ENCODE measurements at places on chromosomes 12 and 14. TPM values are rescaled to one million over a fixed set of nuclear protein-coding genes. Genes with fewer than 3 reads are reported as not detected.
A peak's percentile ranks its signal among the peaks of the same experiment; 100 is the strongest.

DNA sequence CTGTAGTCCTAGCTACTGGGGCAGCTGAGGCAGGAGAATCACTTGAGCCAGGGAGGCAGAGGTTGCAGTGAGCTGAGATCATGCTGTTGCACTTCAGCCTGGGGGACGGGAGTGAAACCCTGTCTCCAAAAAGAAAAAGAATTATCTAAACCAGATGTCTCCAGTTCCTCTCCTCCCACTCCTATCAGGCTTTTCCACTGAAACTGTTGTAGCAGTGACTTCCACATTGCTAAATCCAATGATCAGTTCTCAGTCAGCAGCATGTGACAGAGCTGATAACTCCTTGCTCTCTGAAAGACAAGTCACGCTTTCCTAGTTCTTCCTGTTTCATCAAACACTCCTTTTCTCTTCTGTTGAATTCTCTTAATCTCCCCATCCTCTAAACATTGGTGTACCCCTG lies 8.6 kb downstream of the SLC38A6 start:
- no peak for DNase-seq

DNA sequence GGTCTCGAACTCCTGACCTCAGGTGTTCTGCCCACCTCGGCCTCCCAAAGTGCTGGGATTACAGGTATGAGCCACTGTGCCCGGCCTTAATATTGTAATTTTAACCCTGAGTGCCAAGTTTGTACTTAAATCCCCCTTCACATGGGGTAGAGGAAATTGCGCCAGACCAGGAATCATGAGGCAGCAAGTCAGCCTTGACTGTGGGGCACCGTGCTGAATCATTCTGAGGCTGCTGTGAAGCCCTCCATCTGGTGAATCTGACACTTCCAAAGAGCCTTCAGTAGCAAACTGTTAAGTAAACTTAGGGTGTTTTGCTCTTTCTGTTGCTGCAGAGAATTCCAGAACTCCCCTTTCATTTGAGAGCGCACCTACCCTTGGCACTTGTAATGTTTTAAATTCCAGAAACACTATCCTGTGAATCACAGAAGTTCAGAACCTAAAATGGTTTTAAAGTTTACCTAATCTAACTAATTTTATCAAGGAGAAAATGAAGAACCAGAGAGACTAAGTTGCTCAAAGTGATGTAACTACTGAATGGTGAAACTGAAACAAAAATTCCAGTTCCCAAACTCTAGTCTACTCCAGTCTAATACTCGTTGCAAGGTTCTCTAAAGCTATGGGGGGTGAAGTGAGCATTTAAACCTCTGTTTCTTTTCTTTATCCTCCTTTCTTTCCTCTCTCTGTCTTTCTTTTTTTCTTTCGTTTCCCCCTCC lies 7.5 kb downstream of the HEBP1 start:
- peak; percentile 88 for DNase-seq

GRCh38 chr14:49863487-49864281 lies 11.1 kb upstream of the NEMF start:
- no peak for DNase-seq

- DNase-seq, result no peak
Observed at GRCh38 chr14:64778104-64778754, 74.0 kb downstream of the PLEKHG3 start.

DNA sequence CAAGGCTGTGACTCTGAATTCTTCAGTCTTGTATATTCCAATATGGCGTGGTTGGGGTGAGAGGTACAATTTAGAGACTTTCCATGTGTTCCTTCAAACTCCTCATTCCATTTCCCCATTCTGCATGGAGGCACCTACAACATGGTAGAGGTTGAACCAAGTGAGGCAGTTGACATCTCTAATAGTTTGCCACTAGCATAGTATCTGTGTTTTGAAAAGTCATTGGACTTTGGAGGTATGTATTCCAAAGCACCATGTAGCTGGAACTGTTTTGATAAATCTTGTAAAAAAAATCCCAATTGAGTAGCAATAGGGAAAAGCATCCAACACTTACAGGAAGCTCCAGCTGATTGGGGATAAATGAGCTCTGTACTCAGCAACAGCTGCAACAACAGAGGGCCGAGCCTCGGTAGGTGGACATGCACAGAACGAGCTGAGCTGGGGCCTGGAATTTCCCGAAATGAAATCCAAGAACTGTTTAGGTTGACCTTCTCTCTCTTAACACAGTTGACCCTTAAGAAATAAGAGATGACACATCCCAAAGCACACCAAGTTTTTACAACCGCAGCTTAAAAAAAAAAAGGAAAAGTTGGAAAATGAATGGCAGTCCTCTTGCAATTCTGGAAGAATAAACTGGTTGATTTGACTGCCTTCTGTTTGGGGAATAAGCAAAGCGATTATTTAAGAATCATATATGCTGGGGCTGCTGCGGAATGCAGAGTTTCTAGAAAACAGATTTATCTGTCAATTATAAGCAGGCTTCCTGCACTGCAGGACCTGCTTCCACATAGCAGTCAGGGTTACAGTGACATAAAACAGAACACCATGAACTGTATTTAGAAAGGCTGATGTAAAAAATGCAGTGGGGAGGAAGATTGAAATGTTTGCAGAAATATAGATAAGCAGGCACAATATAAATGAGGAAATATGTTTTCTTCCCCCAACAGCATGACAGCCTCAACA lies 194.6 kb upstream of the KRR1 start:
- DNase-seq, result no peak

The KRT74 gene
- polyA plus RNA-seq, result not detected

GRCh38 chr14:74261288-74261687 lies 22.0 kb downstream of the VSX2 start:
- DNase-seq, result no peak

The IL23A gene
- polyA plus RNA-seq, result 1.2 TPM

- no peak for DNase-seq
Observed at GRCh38 chr12:50058743-50059312, 1.4 kb downstream of the ASIC1 start.

The HOXC9 gene
- polyA plus RNA-seq, result 0.71 TPM

The TMEM233 gene
- 2.7 TPM for polyA plus RNA-seq

The G2E3 gene
- polyA plus RNA-seq, result 35.6 TPM

DNA sequence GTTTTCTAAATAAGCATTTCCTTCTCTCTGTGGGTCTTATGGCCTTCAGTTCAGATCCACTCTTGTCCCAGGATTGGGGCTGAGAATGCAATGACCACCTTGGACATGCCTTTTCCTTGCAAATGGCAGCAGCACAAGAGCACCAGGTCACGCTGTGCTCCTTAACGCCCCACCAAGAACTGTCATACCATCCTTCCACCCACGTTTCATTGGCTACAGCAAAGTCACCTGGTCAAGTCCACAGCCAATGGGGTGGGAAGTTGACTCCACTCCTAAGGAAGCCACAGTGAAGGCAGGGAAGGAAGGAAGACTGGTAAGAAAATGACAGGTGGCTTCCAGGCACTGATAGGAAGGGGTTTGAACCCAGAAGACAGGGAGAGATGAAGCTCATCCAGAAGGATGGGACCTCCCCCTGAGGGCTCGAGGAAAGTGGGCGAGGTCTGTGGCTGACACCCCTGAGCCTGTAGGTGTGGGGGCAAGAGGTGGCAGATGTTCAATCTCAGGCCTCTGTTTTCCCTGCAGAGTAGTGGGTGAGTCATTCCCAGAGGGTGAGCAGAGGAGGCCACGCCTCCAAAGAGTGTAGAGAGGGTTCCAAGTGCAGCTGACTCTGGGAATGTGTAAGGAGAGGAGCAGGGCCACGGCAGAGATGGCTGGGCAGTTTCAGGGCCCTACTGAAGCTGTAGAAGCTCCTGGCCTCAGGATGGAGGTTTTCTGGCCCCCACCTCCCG lies 113.5 kb upstream of the VRK1 start:
- DNase-seq, result no peak

The AICDA gene
- polyA plus RNA-seq, result not detected

DNA sequence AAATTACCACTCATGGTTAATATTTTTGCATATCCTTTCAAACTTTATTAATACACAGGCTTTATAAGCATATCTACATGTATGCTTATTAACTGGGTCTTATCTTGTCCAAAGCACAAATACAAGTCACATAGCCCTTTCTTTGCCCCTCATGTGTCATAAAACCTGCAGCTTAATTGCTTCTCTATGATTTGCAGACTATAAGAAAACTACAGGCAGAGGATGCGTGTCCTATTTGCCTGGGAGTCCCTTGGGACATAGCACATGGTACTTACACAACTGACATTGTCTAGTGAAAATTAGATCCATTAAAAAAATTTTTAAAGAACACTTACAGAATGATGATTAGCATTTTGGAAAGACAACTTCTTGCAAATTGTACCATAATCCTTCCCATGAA lies 190.5 kb upstream of the PLEKHA5 start:
- DNase-seq, result no peak

The KRT7 gene
- 32.4 TPM for polyA plus RNA-seq

The TRPV4 gene
- 3.4 TPM for polyA plus RNA-seq

- DNase-seq, result no peak
Observed at GRCh38 chr12:119689935-119690500, 22.1 kb downstream of the PRKAB1 start.

The ANG gene
- 6.6 TPM for polyA plus RNA-seq

DNA sequence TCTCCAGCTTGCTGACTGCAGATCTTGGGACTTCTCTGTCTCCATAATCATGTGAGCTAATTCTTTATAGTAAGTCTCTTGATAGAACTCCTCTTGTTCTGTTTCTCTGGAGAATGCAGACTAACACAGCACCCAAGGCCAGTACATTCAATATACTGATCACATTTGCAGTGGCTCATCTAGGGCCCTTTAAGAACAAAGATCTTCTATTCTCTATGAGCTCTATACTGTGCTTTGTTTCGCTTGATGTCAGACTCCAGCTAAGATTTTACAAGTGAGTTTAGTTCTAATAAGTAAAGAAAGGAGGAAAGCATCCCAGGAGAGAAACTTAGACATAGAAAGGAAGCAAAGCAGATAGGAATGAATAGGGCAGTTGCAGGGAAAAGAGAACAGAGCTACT lies 69.3 kb upstream of the TMPO start:
- no peak for DNase-seq

The NPFF gene
- 0.84 TPM for polyA plus RNA-seq

DNA sequence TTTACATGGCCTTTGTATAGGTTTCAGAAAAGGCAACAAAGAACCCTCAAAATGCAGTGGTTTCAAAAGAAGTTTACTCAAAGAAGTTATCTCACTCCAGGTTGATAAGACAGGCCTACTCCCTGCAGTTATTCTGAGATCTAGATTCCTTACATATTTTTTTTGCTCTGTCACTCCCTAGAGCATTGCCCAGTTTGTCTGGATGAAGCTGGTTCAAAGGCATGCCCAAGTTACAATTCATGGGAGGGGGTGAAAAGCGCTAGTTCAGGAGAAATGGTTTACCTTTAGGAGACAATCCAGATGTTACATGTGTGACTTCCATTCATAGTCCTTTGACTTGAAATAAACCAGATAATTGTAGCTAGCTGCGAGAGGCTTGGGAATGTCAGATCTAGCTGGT lies 115.0 kb downstream of the TPH2 start:
- DNase-seq, result no peak

GRCh38 chr12:89319606-89320005 lies 32.7 kb downstream of the DUSP6 start:
- no peak for DNase-seq

DNA sequence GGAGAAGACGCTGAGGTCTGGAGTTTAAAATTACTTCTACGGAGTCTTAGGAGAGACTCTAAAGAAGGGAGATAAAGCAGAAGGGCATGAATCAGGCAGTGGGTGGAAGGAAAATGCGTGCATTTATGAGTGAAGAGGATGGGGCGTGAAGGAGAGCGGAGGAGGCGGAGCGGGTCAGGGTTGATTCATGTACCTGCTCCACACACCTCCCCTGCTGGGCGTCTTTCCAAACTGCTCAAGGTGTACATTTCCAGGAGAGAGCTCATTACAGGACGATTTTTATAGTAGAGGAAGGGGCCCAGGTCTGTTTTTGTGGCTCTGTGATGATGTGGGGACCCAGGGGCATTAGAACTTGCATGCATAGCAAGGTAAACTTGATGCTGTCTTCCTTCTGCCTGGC lies 65.0 kb upstream of the ASPG start:
- no peak for DNase-seq

GRCh38 chr12:130788515-130788914 lies 50.5 kb downstream of the STX2 start:
- DNase-seq, result no peak

The BATF gene
- 1.3 TPM for polyA plus RNA-seq

GRCh38 chr14:22460461-22461195 lies 128.4 kb downstream of the DAD1 start:
- DNase-seq, result no peak

The KRT1 gene
- polyA plus RNA-seq, result 0.45 TPM

GRCh38 chr14:77085538-77085937 lies 12.5 kb upstream of the CIPC start:
- no peak for DNase-seq

DNA sequence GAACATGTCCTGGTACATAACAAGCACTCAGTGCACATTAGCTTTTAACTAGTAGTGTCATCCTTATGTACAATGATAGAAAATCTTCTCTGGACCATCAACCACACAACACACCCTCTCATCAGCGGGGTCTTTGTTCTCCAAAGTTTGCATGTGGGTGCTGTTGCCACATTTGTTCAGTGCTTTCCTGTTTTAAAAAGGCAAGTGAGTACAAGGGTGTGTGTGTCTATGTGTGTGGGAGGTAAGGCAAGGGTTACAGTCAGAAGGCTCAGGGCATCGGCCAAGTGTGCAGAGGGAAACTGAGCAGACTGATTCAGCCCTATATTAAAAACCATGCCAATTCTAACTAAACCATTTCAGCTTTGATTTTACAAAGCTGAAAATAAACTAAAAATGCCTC lies 17.9 kb downstream of the KRT76 start:
- no peak for DNase-seq

- DNase-seq, result no peak
Observed at GRCh38 chr12:47394070-47394469, 311.8 kb downstream of the RPAP3 start.

- DNase-seq, result no peak
Observed at GRCh38 chr14:70803321-70804310, 5.7 kb downstream of the MAP3K9 start.

DNA sequence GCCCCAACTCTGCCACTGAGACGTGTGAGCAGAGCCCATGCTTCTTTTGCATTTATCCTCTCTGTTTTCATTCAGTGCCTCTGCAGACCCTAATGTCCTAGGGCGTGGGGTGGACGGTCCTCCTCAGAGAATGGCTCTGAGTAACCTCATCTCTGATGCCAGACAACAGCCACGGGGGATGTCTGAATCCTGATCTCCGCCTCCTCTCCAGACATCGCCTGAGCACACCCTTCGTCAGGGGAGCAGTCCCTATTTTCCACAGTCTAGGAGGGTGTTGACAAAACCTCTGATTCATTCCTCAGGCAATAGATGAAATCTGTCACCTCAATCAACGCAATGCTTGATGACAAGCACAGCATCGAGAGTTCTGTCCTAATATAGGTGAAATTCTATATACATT lies 109.2 kb upstream of the DYRK2 start:
- DNase-seq, result no peak

The KERA gene
- 0.10 TPM for polyA plus RNA-seq
